ENCODE measurements at places on chromosomes 5 and 9. TPM values are rescaled to one million over a fixed set of nuclear protein-coding genes. Genes with fewer than 3 reads are reported as not detected.

DNA sequence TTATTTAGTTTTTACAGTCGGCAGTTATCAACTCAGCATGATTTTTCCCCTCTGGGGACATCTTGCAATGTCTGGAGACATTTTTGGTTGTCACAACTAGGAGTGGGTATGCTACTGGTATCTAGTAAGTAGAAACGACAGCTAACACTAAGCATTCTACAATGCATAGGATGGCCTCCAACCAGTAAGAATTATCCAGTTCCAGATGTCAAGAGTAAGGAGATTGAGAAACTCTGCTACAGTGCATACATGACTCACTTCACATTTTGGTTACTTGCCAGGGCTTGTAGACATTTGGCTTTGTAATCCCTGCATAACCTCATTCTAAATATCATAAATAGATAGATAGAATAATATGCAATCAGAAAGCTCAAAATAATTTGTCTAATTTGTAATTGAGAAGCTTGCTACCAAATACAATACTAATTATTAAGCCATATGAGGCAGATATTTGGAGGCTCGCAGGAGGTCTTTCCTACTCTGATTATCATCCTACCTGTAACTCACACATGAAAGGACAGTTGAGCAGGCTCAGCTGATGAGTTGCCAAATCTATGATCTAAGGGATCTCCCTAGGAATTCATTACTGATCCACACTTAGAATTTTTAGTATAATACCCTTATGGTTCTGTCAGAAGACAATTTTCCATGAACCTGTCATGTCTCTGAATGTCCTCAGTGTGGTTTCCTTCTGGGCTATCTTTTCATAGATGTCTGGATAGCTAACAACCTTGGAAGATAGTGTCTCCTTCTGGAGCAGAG lies 346.9 kb upstream of the TLE4 start:
- no peaks in the 10 kb centered on the region for H3K27me3 ChIP-seq
- H3K27ac ChIP-seq, result no peak overlapping the region
- H3K4me3 ChIP-seq, result no peak overlapping the region
- no peaks in the 10 kb centered on the region for H3K4me1 ChIP-seq
- DNase-seq, result no peak
- H3K36me3 ChIP-seq, result no peaks in the 10 kb centered on the region

The NRARP gene
- total RNA-seq, result 9.1 TPM

DNA sequence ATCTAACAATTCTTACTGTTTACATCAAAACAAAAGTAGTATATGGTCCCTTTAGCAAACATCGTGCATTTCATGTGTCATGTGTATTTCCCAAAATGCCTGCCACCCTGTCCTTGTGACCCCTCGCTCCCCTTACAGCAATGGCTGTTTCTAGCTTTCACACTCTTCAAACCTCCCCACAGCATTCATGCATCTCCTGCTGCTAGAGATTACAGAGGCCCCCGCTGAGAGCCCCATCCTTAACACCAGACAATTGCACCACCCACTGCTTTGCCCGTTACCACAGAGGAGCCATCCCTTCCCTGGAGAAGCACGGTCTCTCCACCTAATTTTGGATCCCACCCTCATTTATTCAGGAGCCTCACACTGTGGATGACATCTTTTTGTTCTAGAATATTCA lies 149.7 kb upstream of the IRX4 start:
- H3K27me3 ChIP-seq, result no peaks in the 10 kb centered on the region
- no peak for DNase-seq
- H3K4me3 ChIP-seq, result no peak overlapping the region
- H3K27ac ChIP-seq, result no peak overlapping the region
- no peaks in the 10 kb centered on the region for H3K4me1 ChIP-seq
- no peaks in the 10 kb centered on the region for H3K36me3 ChIP-seq

DNA sequence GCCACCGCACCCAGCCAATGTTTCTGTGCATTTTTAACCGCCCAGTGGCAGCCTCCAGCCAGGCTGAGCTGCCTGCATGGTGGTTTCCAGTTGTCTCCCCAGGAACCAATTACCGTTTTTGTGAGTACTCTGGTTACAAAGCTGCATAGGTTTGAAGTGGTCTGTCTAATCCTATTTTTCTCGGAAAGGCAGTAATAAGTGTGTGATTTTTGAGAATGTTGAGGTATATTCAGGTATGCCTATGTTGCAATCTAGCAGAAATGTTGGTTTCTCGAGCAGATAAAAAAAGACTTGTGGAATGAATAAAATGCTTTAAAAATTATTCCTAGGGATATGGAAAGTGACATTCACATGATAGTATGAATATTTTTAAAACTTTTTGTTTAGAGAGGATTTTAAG lies 41.5 kb upstream of the ANKH start:
- DNase-seq, result no peak
- no peaks in the 10 kb centered on the region for H3K27me3 ChIP-seq
- H3K27ac ChIP-seq, result no peak overlapping the region
- no peak overlapping the region for H3K4me3 ChIP-seq

DNA sequence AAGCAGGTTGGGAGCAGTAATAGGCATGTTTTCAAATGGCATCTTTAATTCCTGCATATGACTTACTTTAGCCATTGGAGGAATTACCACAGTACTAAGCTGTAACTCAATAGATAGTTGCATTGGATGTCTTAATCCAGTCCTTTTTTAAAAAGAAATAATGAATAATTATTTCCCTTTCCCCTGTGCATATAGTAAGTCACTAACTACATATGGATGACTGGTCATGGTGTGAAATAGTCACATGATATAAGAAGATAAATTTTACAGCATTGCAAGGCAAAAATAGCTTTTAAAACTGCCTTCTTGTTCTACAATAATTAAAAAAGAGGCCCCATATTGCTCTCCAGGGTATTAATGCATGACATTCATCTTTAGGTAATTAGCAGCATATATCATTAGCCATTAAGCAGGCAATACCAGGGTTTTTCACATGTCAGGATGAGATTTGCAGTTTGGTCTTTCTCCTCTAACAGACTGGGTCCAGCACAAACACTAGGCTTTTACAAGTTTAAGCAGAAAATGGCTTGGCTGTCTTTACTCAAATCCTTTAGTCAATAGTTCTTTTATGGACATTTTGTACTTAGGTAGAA lies 606.4 kb upstream of the RORB start:
- no peak overlapping the region for H3K27ac ChIP-seq
- H3K27me3 ChIP-seq, result no peaks in the 10 kb centered on the region
- no peaks in the 10 kb centered on the region for H3K4me1 ChIP-seq
- no peak for DNase-seq
